ENCODE measurements at places on chromosomes 1 and 21. TPM values are rescaled to one million over a fixed set of nuclear protein-coding genes. Genes with fewer than 3 reads are reported as not detected.

DNA sequence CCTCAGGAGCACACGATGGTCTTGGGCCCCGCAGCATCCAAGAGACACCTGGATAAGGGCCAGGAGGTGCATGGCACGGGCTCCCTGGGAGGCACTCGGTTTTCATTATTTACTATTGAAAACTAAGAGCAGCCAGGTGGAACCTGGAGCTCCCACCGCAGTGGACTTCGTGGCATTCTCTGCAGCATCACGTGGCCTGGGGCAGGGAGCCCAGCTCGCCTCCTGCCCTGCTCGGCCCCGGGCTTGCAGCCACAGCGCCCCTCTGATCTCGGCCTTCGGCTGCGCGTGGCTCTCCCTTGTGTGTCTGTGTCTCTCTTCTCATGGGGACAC, 121.6 kb downstream of the SIK1 start:
- DNase-seq = no peak
- no peaks in the 10 kb centered on the region for H3K27me3 ChIP-seq
- no peak overlapping the region for H3K27ac ChIP-seq
- no peaks in the 10 kb centered on the region for H3K36me3 ChIP-seq
- H3K4me1 ChIP-seq = no peaks in the 10 kb centered on the region

CLCNKA gene
- total RNA-seq = 0.61 TPM

GRCh38 chr1:84780000-84780716, 89.9 kb upstream of the SSX2IP start:
- peak; percentile 63 for DNase-seq
- no peaks in the 10 kb centered on the region for H3K36me3 ChIP-seq
- no peak overlapping the region for H3K4me3 ChIP-seq
- H3K27me3 ChIP-seq = no peaks in the 10 kb centered on the region

TRIM33 gene
- total RNA-seq = 18.2 TPM

LCE3D gene
- total RNA-seq = not detected

- H3K4me3 ChIP-seq = no peak overlapping the region
- peaks cover 4% of the 10 kb centered on the region for H3K36me3 ChIP-seq
- no peak overlapping the region for H3K27ac ChIP-seq
Measured at GRCh38 chr1:208088319-208088718, 155.9 kb downstream of the PLXNA2 start.
